Esophagus squamous epithelium (tissue), 5 donors: ENCODE measurements at places on chromosomes 13 and 19.

- no peak for DNase-seq
Measured at GRCh38 chr13:43307921-43308433, 284.6 kb downstream of the DNAJC15 start.

DNA sequence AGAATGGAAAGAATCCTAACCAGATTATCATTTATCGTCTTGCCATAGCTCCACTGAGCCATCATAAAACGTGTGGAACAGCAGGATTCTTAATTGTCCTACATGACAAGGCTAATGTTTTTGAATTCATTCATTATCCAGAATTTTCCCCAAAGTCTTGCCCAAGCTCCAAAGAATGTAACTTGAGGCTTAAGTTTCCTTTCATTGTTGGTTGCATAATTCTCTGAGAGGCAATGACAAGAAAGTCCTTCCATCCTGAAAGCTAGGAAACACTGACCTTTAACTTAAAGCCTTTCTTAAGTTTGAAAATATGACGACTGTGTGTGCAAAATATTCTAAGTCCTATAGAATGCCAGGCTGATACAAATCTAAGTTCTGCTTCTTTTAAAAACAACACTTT lies 546.1 kb downstream of the SUCLA2 start:
- DNase-seq = no peak

- no peak for DNase-seq
Measured at GRCh38 chr13:110106726-110107125, 200.2 kb downstream of the COL4A1 start.

GRCh38 chr13:29922896-29923295 lies 72.5 kb upstream of the UBL3 start:
- no peak for DNase-seq

DNA sequence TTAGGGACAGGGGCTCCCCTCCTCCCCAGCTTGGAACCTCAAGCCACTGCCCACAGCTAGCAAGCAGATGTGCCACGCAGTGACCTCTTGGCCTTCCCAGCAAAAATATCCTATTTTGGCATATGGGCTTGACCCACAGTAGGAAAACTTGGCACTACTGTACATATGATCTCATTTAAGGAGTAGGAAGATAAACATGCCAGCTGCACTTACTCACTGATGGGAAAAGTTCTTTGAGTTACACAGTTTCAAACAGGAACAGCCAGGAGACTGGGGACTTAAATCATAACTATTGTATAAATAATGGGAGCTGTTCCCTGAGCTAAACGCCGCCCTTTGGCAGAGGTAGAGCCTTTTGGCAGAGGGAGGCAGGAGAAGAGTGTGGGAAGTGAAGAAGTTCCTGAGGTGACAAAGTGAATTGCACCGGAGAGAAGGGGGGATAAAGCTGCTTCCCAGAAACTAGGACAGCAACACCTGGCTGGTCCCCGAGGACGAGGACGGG lies 6.1 kb downstream of the SACS start:
- DNase-seq = no peak

DNA sequence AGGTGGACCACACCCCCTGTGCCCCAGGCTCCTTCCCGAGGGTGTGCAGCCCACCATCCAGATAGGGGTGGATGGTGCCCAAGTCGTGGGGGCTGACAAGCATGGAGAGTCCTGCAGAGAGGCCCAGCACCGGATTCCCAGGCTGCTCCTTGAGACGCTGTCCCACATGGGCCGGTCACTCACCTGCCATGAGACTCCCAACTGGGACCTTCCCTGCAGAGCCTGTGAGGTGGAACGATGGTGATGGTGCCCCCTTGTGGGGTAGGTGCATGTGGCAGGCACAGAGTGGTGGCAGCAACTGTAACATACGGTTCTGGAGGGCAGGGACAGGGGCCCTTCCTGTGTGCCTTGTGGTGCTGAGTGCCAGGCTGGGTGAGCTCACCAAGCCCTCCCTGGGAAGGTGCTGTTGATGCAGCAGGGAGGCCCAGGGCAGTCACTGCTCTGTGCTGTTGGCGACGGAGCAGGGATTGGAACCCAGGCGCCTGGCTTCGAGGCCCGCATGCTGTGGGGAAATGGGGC lies 33.1 kb downstream of the PPP1R37 start:
- no peak for DNase-seq

DNA sequence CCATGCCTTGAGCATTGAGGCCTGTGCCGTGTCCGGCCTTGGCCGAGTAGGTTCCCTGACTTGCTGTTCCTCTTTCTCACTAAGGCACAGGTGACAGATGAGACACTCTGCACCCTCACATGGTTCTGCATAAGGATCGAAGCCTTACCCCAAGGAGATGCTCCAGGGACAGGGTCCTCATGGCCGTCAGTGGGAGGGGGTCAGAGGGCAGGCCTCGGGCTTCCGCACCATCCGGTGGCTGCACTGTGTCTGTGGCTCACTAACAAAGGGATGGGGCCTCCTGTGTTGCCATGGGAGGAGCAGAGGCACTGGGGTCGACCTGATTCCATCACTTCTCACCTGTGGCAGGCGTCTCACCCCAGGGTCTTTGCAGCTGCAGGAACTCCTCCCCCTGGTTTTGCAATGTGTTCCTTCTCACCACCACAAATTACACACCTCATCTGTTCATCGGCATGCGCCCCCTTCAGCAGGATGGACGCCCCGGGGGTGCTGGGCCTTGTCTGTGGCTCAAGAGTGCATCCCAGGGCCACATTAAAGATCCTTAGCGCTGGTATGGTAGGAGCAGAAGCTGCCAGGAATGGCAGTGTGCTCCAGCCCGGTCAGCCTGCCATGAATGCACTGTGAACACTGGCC lies 113.3 kb upstream of the SOX1 start:
- DNase-seq = no peak

GRCh38 chr13:100917011-100917410 lies 242.4 kb upstream of the TMTC4 start:
- no peak for DNase-seq
